ENCODE measurements at places on chromosomes 2 and 18.
A peak's percentile ranks its signal among the peaks of the same experiment; 100 is the strongest.

DNA sequence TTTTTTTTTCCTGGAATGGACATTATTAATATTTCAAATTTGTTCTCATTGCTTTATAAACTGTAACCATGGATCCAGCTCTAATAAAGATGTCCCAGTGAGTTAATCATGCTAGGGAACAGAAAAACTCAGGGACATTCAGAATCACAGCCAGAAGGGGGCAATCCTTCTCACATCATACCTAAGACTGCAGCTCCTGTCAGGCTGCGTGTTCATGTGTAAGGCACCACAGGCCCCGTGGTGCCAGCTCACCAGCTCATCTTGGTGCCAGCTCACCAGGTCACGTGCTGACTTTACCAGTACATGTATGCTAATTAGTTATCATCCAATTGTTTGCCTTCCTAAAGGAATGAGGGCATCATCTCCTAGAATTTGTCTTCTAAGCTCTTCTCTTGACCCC lies 84.7 kb upstream of the NEDD4L start:
- no peaks in the 10 kb centered on the region for H3K36me3 ChIP-seq
- H3K27me3 ChIP-seq = peaks cover 13% of the 10 kb centered on the region
- DNase-seq = no peak
- H3K27ac ChIP-seq = no peak overlapping the region
- no peak overlapping the region for H3K4me3 ChIP-seq
- no peaks in the 10 kb centered on the region for H3K4me1 ChIP-seq

DNA sequence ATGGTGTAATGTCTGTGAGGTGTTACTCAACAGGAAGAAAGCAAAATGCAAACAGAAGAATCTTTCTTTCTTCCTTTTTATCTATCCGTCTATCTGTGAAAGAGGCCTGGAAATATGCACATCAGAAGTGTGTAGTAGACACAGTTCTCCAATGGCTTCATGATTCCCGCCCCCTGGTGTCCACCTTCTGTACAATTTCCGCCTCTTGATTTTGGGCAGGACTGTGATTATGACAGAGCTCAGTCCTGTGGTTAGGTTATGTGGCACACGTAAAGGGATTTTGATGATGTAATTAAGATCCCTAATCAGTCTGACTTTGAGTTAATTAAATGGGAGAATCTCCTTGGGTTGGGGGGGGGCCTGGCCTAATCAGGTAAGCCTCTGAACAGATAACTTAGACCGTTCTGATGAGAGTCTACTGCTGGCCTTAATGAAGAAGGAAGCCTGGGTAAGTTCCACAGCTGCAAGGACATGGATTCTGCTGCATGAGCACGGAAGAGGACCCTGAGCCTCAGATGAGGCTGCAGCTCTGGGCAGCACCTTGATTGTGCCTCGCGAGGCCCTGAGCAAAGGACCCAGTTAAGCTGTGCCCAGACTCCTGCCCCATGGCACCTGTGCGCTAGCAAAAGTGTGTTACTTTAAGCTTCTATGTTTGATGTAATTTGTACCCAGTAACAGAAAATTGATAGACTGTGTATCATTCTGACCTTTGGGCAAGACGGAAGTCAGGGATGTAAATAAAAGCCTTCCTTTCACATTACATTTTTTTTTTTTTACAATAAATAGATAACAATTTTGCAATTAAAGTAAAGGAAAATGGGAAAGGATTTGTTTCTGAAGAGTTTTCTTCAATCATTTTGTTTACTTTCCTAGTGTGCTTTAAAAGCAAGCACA lies 11.3 kb upstream of the KCNF1 start:
- H3K36me3 ChIP-seq = no peaks in the 10 kb centered on the region
- H3K27ac ChIP-seq = no peak overlapping the region
- H3K4me1 ChIP-seq = no peaks in the 10 kb centered on the region
- peaks cover 13% of the 10 kb centered on the region for H3K27me3 ChIP-seq

DNA sequence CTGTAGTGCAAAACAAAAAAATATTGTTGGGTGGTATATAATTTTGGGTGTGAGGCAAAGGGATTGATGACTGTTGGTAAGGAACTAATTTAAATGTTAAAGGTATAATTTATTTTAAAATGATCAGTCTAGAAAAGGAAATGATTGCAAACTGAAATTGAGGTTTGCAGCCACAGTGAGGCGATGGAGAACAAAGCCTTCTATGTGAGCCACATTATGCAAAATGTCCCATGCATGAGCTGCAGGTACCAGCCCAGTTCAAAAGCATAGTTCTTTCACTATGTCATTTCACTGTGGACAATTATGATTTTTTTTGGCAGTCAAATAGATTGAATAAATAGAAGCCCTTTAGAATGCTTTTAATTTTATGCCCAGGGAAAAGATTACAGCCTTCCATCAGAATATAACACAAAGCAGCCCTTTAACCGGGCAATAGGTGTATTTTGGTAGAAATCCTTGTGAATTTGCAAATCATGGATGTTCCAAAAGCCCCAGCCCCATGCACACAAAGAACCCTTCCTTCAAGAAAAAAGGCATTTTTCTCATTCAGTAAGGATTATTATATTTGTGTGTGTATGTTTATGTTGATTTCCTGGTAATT lies 1.7 kb downstream of the MAP2 start:
- H3K27me3 ChIP-seq = peaks cover 19% of the 10 kb centered on the region
- H3K27ac ChIP-seq = no peak overlapping the region
- peaks cover 9% of the 10 kb centered on the region for H3K4me1 ChIP-seq
- H3K4me3 ChIP-seq = no peak overlapping the region

DNA sequence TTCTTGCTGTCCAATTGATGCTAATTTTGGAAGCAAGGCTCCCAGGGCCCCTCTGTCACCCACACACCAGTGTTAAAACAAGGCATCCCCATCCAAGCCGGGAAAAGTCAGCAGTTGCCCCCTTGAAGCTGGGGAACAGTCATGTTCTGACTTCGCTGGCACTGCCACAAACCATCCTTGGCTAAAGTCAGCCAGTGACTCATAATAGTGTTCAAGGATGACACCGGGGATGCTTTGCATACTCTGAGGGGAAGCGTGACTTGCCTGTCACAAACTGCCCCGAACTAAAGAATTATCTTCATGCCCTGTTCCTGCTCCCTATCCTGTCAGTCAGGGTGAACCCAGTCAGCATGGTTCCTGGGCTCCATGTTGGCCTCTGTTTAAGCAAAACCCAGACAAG lies 37.0 kb downstream of the TGFA start:
- H3K27ac ChIP-seq = no peak overlapping the region
- H3K27me3 ChIP-seq = peaks cover 11% of the 10 kb centered on the region
- H3K36me3 ChIP-seq = no peaks in the 10 kb centered on the region
- no peak overlapping the region for H3K4me3 ChIP-seq
- peaks cover 7% of the 10 kb centered on the region for H3K4me1 ChIP-seq

DNA sequence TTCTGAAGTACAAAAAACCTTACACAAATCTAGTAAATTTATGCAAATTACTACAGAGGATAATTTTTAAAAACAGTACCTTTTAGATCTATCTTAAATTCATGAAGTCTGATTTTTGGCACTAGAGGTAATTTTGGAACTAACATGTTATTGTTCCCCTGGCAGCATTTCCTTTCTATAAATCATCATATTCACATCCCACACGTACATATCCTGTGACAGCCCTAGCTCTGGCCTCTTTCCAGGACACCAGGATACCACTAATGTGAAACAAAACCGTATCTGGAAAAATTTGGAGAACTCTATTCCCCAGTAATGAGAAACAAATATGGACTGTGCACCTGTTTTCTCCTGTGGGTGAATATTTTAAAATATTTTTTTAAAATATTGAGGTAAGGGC lies 14.0 kb upstream of the BIRC6 start:
- H3K36me3 ChIP-seq = no peaks in the 10 kb centered on the region
- no peaks in the 10 kb centered on the region for H3K4me1 ChIP-seq
- no peak overlapping the region for H3K27ac ChIP-seq
- DNase-seq = no peak
- no peak overlapping the region for H3K4me3 ChIP-seq
- H3K27me3 ChIP-seq = peaks cover 4% of the 10 kb centered on the region

- H3K4me3 ChIP-seq = no peak overlapping the region
- no peak for DNase-seq
- H3K36me3 ChIP-seq = no peaks in the 10 kb centered on the region
- peaks cover 4% of the 10 kb centered on the region for H3K27me3 ChIP-seq
- peaks cover 5% of the 10 kb centered on the region for H3K4me1 ChIP-seq
- H3K27ac ChIP-seq = no peak overlapping the region
These were observed 93.1 kb downstream of the MDH1 start for GRCh38 chr2:63681896-63682295.

DNA sequence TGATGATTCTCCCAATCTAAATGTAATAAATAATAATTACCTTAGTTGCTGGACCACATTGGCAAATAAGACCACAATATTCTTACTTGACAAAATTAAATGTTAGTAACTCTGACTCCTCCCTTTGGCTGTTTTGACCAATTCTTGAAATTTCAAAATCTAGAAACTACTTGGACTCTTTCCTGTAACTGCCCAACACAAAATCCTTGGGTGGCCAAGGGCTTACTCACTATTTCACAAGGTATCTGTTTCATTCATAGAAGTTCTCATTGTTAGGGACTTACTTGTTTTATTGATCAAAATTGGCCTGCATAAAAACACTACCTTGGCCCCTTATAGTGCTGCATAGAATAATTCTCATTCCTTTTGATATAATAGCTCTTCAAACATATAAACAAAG lies 19.4 kb downstream of the CDH20 start:
- H3K27me3 ChIP-seq = no peaks in the 10 kb centered on the region
- H3K4me1 ChIP-seq = no peaks in the 10 kb centered on the region
- no peak overlapping the region for H3K4me3 ChIP-seq
- no peak for DNase-seq

GRCh38 chr18:55483266-55483871 lies 104.6 kb downstream of the TCF4 start:
- no peaks in the 10 kb centered on the region for H3K27me3 ChIP-seq
- H3K4me3 ChIP-seq = no peak overlapping the region
- no peaks in the 10 kb centered on the region for H3K36me3 ChIP-seq

- no peak for DNase-seq
- peak overlapping the region; percentile 97 for H3K27ac ChIP-seq
- H3K4me1 ChIP-seq = peaks cover 62% of the 10 kb centered on the region
- peaks cover 21% of the 10 kb centered on the region for H3K36me3 ChIP-seq
These were observed 14.8 kb downstream of the SERPINE2 start for GRCh38 chr2:224024270-224024669.

DNA sequence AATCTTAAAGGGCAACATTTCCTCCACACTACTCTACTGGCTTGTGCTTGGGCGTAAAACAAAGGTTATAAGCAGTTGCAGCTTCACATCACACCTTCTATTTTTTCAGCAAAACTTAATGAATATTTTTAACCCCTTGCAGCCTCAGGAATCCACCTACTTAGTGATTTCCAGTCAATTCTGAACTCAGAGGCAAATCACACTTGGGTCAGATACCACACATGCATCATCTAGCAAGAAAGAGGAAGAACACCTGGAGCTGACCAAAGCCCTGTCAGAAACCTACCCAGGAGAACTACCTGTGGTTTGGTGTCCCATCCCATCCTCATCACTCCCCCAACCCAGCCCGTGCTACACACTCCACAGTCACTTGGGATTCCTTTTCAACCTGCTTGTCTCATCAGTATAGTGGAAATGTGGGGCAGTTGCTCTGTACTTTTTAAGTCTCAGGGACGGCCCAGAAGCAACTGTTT lies 25.5 kb downstream of the PIAS2 start:
- no peak overlapping the region for H3K4me3 ChIP-seq
- no peaks in the 10 kb centered on the region for H3K27me3 ChIP-seq
- DNase-seq = no peak
- no peak overlapping the region for H3K27ac ChIP-seq
- peaks cover 46% of the 10 kb centered on the region for H3K36me3 ChIP-seq
- peaks cover 16% of the 10 kb centered on the region for H3K4me1 ChIP-seq

DNA sequence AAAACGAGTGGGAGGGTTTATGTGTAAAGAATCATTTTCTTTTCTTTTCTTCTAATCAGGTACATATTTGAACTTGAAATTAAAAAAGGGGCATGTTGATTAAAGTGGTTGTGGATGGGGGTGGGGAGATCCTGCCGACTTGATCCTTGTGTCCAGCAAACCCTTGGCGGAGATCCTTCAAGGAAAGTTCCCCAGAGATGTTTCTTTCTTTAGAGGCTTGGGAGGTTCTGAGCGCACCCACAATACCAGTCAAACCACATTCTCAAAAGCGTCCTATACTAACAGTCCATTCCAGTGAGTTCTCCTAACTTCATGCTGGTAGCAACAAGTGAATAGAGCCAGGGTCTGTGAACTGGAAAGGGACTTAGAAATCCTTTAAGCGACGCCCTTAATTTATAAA lies 49.2 kb downstream of the MYCN start:
- no peak for DNase-seq
- H3K27ac ChIP-seq = no peak overlapping the region
- H3K27me3 ChIP-seq = no peaks in the 10 kb centered on the region
- no peak overlapping the region for H3K4me3 ChIP-seq
- H3K4me1 ChIP-seq = no peaks in the 10 kb centered on the region
- no peaks in the 10 kb centered on the region for H3K36me3 ChIP-seq

- no peaks in the 10 kb centered on the region for H3K36me3 ChIP-seq
- H3K27ac ChIP-seq = no peak overlapping the region
- H3K4me1 ChIP-seq = no peaks in the 10 kb centered on the region
- H3K27me3 ChIP-seq = peaks cover 9% of the 10 kb centered on the region
- H3K4me3 ChIP-seq = no peak overlapping the region
- DNase-seq = no peak
These were observed 261.1 kb upstream of the RASGRP3 start for GRCh38 chr2:33215299-33215698.

- H3K36me3 ChIP-seq = no peaks in the 10 kb centered on the region
- H3K27ac ChIP-seq = no peak overlapping the region
- no peak for DNase-seq
- H3K4me3 ChIP-seq = no peak overlapping the region
These were observed 111.3 kb upstream of the SIX2 start for GRCh38 chr2:45120546-45120945.

DNA sequence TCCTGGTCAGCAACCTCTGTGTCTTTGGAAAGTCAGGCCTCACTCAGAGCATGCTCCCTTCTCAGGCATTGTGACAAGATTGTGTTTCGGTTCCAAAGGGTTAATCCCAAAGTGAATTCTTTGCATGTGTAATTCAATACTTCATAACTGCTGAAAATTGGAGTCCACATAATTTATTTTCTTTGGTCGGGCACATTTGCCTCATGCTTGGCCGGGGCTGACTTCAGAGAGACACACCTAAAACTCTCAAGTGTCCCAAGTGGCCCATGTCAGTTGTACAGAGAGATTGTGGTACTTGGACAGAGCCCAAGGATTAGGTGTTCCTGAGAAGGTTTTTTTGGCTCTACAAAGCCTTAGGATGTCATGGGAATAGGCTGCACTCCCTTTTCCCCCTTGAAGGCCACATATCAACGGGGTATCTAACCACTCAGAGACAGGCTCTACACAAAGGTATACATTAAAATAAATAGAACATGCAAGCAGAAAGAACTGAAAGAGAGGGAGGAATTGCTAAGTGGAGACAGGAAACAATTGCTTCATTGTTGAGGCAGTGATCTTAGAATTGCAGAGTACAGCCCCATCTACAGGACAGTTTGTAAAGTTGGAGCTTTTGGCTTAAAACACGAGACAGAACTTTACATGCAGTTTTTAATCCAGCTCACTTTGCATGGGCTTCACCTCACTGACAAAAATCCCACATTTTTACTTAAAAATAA lies 1232.3 kb upstream of the ZEB2 start:
- no peak for DNase-seq
- H3K4me1 ChIP-seq = no peaks in the 10 kb centered on the region
- H3K27ac ChIP-seq = no peak overlapping the region
- H3K36me3 ChIP-seq = no peaks in the 10 kb centered on the region

Measured in activated naive CD4-positive, alpha-beta T cell treated with anti-CD3 and anti-CD28 coated beads, Interleukin-2, amount 10 ng/mL, durations not matched to agents 7 days and 5 days (primary cell).